GM12878 (cell line): ENCODE measurements at places on chromosomes 4 and X.

DNA sequence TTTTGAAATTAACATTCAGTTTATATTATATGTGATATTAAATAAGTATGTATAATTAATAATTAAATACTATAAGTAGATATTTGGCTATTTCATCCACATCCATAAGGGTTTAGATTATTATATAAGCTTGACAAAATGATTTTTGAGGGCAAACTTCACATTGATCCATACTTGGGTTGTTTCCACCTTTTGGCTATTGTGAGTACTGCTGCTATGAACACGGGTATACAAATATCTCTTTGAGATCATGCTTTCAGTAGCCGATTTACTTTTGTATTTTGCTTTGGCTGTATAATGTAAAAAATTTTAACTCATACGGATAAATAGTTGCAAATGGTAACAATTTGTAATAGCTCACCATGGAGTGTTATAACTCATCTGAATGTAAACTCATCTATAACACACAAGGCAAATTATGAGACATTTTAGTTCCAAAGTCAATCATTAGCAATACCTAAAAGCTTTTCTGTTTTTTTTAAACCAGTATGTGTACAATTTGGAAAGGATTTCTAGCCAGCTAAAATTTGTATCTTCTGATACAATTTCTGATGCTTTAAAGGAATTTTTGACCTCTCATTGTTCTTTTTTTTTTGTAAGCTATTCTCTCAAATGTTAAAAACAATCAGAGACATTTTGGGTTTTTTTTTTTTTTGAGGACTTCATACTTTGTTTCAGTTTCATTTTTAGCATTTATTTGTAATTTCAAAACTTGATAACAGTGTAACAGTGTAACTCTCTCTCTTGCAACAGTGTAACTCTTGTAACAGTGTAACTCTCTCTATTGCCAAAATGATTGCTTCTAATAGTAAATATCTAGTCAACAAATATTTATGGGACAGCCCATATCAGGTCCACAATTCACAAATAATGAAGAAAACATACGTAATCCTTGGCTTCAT, 51.8 kb upstream of the ARX start:
- no peak for DNase-seq

DNA sequence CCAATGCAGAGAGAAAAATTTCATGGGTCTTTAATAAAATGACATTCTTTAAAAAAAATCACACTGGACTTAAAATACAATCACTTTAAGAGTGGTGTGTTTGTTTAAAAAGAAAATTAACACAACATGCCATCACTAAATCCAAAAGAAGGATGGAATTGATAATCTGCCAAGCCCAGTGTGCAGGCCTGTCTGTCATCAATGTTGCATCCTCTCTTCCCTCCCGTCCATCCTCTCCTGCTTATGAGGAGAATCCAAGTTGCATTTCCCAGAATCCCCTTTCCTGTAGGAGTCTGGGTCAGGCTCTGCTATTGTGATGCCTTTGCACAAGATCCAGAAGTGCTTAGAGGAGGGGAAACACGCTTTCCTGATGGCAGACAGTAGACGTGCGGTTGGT, 169.4 kb downstream of the MID1 start:
- no peak for DNase-seq

DNA sequence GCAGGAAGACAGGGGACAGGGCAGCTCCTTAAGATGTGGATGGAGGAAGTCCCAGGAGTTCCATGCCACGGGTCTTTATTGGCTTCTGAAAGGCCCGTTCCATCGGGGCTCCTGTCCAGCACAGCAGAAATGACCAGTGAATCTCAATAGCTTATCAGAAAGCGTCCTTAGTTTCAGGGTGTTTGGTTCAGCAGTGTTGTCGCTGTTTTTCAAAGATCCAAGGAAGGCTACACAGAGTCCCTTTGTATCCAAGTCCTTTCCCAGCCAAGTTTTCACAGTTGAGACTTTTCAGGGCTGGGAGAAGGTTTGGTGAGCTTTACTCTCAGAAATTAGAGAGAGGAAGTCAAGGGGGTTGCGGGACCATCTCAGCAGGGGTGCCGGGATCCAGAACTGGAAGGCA, 5.0 kb upstream of the ZCCHC4 start:
- DNase-seq, result no peak

- DNase-seq, result no peak
These were observed 583 bp downstream of the GABRE start for GRCh38 chrX:151973851-151974335.

GRCh38 chrX:130575831-130576389, 174.1 kb downstream of the RBMX2 start:
- DNase-seq, result no peak

- DNase-seq, result no peak
These were observed 23.7 kb downstream of the MGARP start for GRCh38 chr4:139256349-139256748.

DNA sequence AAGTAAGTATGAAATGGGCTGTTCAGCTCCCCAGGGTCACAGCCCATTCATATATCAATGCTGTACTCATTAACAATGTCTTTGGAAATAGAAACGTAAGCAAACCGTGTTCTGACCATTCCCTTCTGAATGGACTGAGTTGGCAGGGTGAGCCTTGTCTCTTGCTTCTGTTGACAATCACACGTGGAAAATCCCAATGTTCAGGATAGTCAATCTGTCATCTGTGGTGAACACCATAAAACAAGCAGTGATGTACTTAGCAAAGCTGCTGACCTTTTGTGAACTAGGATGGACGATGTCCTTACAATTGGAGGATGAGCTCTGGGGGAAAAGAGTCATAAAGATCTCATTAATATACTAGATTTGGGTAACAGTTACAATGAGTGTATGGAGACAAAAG, 109.6 kb upstream of the PAQR3 start:
- no peak for DNase-seq

DNA sequence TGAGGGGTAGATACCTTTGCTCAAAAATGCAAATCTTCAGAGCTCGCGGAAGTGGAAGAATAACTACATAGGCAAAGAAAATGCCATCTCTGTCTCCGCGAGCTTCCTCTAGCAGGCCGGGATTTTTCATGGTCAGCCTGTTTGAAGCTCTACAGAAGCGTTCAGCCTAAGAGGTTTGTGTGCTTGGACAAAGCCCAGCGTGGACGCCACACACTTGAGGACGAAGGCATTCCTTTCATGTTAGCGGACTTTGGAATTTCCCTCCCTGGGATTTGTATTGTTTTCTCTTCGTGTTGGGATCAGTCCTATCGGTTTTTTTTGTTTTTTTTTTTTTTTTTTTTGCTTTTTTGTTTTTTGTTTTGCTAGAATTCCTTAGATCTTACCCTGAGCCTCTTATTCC, 53.7 kb downstream of the SMIM31 start:
- no peak for DNase-seq

DNA sequence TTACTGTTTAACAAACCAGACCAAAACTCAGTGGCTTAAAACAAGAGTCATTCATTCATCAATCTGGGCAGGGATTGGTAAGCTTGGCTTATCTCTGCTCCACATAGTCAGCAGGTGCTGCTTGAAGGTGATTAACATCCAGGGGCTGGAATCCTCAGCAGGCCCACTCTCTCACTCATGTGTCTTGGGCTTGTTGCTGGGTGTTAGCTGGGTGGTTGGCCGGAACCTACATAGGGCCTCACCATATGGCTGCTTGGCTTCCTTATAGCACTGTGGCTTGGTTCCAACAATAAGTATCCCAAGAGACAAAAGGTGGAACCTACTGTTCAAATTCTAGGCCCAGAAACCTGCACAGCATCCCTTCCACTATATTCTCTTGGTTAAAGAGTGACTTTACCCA, 125.0 kb downstream of the RASGEF1B start:
- no peak for DNase-seq
